ENCODE measurements at places on chromosomes 3 and 15.

- no peak for DNase-seq
These were observed 7.1 kb upstream of the EPHB3 start for GRCh38 chr3:184554461-184554860.

DNA sequence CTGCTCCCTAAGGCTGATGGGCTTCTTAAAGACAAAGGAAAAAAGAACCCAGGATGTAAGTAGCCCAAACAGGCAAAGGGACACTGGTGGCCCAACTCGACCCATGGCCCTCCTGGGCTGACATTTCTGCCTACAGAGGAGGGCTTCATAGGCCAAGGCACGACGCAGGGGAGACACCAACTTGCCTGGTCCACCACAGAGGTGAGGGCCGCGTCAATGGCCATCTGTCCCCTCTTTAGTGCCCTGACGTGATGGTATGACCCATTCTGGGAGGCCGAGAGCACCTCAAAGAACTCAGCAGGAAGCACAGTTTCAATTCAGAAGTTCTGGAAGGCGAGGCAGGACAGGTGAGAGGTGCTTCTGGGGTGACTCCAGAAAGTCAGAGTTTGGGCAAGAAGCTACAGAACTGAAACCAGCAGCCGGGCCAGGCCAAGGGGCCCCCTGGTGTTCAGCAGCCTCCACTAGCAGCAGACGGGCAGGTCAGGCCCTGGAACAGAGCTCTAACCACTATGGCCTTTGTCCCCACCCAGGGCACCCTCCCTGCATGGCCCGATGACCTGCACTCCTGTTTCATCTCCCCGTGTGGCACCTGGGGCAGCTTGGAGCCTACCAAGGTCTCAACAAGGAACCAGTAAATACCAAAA is 45.1 kb downstream of the HMCES start:
- no peak for DNase-seq

DNA sequence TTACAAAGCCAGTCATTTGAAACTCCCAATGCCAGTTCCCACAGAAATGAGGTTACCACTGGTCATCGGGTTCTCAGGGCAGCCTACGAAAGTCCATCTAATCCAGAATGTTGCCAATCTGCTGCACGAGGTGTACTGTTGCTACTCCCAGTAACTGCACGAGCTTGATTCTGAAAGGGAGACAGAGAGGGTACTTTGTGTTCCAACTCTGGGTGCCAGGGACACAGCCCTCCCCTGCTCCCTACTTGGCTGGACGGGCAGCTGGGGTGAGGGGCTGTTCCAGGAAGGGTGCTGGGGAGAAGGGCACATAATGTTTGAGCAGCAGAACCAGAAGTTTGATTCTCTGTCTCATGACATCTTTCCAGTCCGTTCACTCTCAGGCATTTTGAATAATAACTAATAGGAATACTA is 27.1 kb upstream of the OSBPL11 start:
- DNase-seq, result no peak

- DNase-seq, result no peak
These were observed 79.8 kb downstream of the CNTN6 start for GRCh38 chr3:1172644-1173043.

GRCh38 chr15:31265090-31265870 is 61.4 kb upstream of the KLF13 start:
- no peak for DNase-seq

DNA sequence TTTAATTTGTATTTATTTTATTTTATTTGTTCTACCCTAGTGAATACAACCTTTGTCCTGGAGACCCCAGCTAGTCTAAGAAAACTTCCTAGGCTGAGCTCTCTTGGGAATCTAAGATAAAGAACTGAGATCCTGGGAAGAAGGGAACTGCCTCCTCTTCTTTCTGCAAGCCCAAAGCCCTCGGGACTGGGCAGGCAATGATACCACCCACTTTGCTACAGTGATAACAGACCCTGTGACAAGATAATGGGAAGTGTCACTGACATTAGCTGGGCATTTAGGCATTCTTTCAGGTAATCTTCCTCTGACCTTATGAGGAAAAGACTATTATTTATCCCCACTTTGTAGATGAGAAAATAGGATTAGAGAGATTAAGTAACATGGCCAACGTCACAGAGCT is 15.1 kb downstream of the TYRO3 start:
- no peak for DNase-seq

DNA sequence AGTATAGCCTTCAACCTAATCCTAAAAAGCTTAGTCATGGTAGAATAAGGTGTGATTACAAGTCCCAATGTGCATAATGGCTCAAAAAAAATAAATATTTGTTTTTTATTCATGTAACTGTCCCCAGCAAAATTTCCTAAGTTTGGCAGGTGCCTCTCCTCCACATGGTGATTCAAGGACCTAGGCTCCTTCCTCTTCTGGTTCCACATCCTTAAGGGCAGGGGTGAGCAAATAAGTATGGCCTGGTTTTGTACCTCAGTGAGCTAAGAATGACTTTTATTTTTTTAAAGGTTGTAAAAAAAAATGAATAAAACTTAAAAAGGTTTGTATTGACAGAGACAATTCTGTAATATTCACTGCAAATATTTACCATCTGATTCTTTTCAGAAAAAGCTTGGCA is 343.5 kb upstream of the UBE2E2 start:
- no peak for DNase-seq

DNA sequence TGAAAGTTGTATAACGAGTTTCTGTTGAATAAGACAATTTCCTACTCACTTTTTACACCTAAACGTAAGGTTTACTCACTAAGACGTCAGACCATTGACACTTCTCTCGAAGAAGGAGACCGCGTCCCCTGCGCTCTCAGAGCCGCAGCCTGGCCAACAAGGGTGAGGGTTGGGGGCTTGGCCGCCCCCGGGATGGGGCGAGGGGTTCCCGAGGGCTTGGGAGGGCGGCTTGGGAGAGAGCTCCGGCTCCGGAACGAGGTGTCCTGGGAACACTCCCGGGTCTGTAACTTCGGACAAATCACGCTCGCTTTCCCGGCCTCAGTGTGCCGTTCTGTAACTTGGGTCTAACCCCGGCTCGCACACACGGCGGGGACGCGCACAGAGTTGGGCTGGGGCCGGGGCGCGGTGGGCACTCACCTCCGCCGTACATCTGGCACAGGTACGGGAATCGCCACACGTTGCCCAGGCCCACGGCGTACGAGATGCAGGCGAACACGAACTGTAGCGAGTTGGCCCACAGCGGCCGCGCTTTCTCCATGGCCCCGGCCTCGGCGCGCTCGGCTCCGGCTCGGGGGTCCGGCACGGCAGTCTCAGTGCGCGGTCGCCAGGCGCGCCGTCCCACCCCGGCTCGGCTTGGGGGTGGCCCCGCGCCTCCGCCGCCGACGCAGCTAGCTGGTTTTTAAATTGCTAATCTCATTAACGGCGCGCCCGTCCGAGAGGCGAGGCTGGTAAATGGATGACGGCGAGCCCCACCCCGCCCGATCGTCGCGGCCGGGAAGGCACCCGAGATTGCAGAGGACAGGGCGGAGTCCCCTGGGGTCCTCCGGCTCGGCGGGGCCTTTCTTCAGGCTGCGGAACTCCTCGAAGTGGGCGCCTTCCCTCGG is at the start of gene SLC6A20:
SLC6A20 (minus strand) TSS at position 655 of the 884 bp plus-strand sequence; CDS start at position 538, 117 bp downstream.
- no peak for DNase-seq

GRCh38 chr15:64895285-64896065 is 16.2 kb upstream of the ANKDD1A start:
- DNase-seq, result no peak

DNA sequence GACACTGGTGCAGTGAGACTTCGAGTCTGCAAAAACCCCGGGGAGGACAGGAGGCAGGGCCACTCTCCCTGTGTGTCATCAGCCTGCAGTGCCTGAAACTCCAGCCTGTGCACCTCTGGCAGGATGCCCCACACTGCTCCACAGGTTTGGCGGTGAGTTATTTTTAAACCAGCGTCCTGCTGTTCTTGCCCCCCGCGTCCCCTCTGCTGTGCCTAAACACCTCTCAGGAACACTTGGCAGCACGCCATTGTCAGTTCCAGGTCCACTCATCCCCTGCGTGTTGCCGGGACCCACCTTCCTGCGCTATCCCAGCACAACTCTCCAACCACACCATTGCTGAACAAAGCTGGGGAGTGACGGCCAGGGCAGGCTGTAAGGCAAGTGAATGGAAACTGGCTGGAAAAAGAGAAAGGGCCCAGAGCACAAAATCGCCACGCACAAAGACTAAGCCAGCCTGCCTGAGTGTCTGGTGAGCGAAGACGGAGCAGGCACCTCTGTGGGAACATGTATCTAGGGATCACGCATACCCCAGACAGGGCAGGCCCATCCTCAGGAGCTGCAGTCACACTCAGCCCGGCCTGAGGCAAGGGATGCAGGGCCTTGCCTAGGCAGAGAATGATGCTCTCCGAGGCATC is 3.1 kb upstream of the PLA2G4F start:
- no peak for DNase-seq

DNA sequence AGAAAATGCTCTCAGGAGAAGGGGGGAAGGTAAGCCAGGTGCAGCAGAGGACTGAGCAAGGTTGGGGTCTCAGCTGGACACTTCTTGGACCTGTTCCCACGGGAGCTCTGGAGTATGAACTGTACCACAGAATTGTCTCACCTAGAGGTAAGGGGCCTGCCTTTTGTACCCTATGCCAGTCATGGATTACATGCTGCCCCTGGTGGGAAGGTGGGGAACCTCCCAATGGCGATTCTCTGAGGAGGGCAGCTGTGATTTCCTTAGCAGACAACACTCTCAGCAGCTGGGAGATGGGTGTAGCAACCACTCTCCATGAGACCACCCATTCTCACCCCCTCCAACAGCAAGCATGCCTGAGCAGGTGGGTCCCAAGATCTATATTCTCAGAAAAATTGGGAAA is 329.4 kb upstream of the CTNNB1 start:
- no peak for DNase-seq

DNA sequence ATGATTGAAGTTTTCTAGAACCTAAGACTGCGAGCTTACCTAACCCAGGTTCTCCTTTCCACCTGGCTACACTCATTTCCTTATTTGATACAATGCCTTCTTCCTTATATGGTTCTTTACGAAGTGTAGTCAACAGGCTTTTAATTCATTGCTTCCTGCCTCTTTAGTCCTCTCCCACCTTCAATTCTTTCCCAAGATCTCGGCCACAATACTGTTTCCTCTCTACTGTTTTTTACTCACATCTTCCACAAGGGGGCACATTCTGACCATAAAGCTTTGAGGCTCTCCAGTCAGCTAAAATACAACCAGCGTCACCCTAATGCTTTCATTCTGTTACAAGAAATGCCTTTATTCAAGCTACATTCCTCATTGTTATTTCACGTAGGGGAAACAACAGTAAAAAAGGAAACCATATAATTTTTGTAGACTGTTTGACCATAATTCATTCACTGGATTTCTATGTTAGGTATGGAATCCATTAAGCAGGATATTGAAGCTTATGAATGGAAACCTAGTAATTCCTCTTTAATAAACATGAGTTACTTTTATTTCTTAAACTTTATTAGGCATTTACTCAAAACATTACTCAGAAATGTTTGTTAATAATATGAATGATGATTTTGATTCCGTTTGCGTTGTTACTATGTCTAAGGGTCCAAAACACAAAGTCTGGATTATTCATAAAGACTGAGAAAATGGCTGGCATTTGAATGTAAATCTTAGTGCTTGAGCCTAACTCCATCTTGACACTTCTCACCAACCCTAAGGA is 29.5 kb upstream of the VEPH1 start:
- peak; percentile 83 for DNase-seq

- no peak for DNase-seq
These were observed 175.6 kb downstream of the GHSR start for GRCh38 chr3:172272698-172273097.

DNA sequence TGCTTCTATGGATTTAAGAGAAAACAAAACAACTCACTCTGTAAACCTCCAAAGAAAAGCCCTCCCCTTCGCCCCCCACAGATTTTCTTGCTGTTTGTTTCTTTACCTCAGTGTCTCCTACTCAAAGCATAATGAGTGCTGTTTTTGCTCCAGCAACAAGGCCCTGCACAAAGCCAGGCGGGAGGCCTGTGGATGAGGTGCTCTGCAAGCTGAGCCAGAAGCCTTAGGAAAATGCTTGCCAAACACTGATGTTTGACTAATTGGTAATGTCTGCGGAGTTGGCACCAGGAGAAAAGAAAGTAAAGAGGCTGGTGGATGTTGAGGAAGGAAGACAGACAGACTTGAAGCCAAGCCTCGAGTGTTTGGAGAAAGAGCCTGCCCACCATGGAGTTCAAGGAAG is 99.7 kb downstream of the RARB start:
- no peak for DNase-seq

GRCh38 chr3:184321666-184322065 is 7.3 kb downstream of the EIF4G1 start:
- no peak for DNase-seq

- DNase-seq, result no peak
These were observed 1.7 kb downstream of the TLR9 start for GRCh38 chr3:52223449-52224408.

GRCh38 chr3:25056036-25056755 is 371.9 kb upstream of the RARB start:
- DNase-seq, result no peak

DNA sequence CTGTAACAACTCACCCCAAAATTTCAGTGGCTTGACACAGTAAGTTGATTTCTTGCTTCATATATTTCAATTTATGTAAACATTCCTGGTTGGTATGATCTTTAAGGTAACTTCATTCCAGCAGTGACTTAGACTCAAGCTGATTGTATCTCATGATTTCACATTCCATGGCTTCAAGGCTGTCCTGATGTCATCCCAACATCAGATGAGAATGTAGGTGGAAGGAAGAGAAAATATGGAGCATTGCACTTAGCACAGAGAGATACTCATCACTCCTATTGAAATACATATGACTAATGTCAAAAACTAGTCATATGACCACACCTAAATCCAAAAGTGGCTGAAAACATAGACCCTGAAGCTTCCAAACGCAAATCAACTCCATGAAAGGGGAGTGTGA is 793.8 kb downstream of the TBL1XR1 start:
- DNase-seq, result no peak

DNA sequence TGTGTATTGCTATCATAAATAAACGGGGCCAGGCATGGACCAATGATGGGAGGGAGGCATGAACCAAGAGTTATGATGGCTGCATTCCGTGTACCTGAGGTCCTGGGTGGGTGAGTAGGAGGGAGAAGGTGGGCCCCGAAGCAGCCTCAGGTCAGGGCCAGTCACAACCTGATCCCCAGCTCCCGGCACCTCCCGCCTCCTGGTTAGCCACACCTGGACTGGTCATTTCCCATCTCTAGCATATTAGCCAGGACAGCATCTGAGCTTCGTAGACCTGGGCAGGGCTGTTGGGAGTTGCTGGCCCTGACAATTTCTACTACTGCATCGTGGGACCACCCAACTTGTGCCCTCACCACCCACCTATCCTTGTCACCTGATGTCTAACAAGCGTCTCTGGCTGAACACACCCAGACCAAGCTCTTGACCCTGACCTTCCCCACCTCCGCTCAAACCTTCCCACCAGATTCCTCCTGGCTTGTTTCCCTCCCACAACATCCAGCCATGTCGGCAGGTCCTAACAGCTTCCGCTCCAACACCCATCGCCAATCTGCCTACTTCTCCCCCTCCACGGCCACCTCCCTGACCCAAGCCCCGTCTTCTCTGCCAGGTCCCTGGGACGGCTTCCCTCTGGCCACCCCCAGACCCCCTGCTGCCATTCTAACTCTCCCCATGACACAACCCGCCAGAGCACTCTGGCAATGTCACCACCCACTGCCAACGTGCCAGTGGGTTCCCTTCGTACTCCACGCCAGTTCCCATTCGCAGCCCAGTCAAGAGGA is 133.8 kb upstream of the IQSEC1 start:
- DNase-seq, result no peak

GRCh38 chr3:116186049-116186448 is 259.2 kb downstream of the LSAMP start:
- DNase-seq, result no peak

GRCh38 chr15:25862472-25863110 is 536 bp downstream of the ATP10A start:
- DNase-seq, result no peak
